ENCODE measurements at places on chromosomes 11 and 22.

DNA sequence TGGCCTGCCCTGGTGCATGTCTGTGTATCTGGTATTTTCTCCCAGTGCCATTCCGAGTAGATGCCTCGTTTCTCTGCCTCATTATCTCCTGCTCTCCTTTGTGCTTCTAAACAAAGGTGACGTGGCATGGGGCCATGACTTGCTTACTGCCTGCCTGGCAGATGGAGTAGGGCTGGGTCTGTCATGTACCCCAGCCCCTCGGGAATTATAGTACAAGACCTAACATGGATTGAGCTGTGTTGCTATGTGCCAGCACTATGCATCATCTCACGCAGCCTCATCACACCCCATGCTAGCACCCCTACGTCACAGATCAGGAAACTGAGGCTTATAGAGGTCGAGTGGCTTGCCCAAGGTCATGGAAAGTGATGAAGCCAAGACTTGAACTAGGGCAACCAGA, 88.1 kb downstream of the GALNT18 start:
- no peak for DNase-seq

- DNase-seq: no peak
Observed at GRCh38 chr11:28481616-28482480, 373.7 kb downstream of the METTL15 start.

DNA sequence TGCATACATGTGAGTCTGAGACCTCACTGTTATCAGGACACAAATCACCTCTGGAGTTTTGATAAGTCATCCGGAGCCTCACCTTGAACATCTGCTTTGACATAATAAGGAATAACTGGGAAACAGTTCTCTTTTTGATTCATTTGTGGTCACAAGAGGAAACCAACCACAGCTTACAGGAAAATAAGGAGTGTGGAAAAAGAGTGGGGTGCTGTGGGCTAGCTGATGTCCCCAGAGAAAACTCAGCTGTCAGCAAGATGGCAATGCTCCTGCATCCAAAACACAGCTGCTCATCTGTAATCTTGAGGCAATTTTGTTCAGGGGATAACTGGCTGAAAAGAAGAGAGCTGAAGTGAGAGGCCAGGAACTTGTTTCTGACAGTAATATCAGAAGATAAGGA, 416.4 kb upstream of the SYN3 start:
- no peak for DNase-seq

DNA sequence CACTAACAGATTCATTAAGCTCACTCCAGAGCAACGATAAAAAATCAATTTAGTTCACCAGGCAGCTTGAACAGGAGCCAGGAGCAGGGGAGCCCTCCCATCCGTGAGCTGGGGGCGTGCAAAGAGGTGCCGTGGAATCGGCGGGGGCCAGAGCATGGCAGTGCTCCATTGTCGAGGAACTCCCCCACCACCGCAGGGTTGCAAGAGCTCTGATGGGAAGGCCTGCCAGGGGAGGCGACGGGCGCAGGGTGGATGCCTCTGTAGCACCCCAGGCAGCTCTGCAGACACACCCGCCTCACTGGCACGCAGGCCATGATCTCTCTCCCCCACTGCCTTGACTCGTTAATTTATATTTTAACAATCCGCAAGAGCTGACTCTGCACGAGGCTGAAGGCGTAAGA, 433.2 kb downstream of the MIAT start:
- no peak for DNase-seq

DNA sequence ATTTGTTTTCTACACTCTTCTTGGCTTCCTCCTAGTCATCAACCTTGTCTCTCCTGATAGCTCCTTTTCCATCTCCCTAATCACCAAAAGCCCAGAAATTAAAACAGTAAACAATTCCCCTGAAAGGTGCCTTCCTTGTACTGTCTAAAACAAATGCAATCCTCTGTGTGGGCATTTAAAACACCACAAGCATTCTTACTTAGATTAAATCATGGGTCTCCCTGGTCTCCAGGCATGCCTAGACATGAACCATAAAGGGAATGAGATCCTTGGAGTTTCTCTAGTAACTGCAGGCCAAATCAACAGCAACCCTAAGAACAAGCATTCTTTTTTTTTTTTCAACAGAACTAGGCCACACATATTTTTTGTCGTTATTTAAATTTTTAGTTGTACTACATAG, 1.9 kb downstream of the BTG4 start:
- no peak for DNase-seq

GRCh38 chr11:112613051-112613972, 347.9 kb upstream of the NCAM1 start:
- DNase-seq: no peak

DNA sequence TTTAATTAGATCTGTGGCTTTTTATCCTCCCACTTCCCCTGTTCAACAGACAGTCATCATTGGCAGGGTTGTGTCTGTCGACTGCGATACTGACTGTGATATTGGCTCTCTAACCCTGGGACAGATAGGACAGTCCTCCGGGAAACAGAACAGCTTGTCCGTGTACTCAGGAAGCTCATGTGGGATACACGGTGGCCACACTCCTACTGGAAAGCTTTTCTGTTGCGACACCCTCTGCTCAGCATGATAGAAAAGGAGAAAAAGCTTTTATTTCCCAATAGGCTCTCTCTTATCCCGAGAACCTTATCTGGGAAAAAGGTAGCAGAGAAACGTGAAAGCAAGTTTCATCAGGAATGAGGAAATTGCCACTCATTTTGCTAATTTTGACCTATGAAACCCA, 60.4 kb upstream of the HSPA8 start:
- no peak for DNase-seq

GRCh38 chr11:2445746-2446551, 1.1 kb downstream of the KCNQ1 start:
- DNase-seq: peak; percentile 38

DNA sequence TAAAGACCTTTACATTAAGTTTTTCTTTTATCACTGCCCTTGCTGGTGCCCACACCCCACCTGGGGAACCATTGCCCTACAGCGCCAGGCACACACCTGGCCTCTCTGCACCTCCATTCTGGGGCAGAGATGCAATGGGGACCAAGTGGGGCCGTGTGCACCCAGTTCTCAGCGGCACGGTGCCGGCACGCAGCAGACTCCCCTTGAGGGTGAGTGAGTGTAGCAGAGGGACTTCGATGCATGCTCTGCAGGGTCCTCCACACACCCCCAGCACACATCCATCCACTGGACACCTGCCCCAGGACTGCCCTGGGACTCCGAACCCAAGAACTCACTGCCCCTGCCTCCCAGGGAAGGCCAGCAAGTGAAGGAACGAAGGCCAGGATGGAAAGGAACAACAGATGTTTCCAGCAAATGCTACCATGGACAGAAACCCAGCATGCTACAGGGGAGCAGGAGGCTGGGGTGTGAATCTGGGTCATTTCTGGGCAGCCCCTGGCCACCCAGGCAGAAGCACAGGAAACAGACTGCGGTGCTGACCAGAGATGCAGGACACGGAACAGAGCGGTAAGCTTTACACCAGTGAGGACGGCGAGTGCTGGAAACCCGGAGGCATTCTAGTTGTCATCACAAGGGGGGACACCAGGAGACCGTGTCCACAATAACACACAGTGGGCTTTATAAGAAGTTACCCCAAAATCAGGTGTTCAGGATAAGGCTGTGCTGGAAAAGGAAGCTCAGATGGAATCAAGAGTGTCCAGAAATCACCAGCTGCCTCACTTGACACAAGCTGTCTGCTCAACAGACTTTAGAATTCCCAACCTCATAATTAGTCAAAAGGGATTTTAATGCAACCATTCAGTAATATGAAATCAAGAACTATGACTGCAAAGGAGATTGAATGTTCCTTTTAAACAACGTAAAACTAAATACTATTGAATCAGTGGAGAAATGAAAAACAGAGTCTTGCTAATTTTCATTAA, 32.7 kb upstream of the MOB2 start:
- DNase-seq: no peak

- no peak for DNase-seq
Observed at GRCh38 chr22:24471570-24471969, 23.6 kb upstream of the UPB1 start.

GRCh38 chr11:74493791-74494630, 487 bp upstream of the LIPT2 start:
- DNase-seq: peak; percentile 9

- DNase-seq: no peak
Observed at GRCh38 chr11:1912289-1912878, 7.1 kb upstream of the TNNT3 start.

DNA sequence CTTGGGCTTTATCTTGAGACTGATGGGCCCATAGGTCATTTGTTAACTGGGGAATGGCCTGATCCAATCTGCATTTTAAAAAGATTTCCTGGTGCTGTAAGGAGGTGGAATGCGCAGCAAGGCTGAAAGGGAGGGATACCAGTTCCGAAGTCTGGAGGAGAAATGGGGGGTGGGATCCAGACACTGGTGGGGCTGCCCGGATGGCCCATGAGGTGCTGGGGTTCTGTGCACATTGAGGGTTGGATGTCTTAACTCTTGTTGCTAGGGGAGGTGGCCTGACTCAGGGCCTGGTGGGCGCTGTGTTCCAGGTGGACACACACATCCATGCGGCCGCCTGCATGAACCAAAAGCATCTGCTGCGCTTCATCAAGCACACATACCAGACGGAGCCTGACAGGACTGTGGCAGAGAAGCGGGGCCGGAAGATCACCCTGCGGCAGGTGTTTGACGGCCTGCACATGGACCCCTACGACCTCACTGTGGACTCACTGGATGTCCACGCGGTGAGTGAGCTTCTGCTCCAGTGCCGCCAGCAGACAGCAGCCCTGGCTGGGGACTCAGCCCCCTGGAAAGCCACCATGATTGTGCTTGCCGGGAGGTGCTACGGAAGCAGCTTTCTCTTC, 38.1 kb downstream of the AMPD3 start:
- DNase-seq: no peak

DNA sequence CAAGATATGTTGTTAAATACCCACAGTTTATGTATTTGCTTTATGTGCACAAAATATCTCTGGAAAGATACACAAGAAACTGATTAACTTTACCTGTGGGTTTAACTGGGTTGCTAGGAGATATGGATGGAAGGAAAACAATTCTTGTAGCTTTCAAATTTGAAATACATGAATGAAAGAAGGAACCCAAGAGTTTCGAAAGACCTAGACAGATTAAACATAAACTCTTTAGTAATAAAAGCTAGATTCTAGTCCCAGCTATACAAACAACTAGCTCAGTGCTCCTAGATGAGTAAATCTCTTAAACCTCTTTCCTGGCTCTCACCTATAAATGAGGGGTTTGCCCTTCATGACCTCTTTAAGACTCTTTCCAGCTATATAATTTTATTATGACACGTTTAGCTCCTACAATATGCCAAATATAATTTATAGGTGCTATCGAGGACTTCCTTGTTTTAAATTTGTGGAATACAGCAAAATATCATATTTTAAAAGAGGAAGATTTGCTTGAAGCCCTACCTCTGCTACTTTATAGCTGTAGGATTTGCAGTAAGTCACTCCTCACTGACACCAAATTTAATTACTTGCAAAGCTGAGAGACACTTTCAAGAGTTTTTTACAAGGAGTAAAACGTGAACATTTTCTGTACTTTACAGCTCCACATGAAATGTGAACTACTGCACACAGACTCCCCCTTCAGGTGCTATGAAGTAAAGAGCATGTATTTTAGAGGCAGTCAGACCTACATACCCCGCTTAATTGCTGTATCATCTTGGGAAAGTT, 50.7 kb downstream of the RRAS2 start:
- DNase-seq: no peak

DNA sequence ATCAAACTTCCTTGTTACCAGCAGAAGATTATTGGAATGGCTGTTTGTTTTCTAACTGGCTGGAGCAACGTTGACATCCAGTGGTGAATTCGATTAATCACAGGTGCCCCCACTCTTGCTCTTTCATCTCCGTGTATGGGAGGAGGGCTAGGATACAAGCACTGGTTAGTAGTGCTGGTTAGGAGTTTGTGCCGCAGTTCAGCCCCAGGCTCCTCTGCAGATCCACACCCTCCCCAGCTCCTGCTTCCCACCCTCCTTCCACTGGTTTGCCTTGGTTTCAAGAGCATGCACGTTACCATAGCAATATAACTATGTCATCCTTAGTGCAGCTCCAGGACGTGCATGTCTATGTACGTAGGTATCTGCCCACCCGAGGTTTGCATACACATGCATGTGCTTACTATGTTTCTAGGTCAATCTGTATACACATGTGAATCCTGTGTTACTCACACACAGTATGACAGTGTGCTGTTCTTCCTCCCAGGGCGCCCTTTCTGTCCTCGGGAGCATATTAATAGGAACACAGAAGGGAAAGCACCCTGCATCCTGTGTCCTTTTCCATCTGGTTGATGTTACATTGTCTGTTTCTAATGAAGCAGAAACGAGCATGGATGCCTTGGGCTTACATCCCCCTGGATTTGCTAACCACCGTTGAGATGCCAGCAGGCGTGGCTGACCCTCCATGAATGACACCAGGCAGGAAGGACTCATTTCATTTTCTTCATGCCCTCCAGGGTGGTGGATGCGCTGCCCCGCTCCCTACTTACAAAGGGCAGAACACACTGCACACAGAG, 539.3 kb downstream of the OPCML start:
- no peak for DNase-seq

GRCh38 chr22:36257308-36257707, 4.4 kb downstream of the APOL1 start:
- DNase-seq: no peak

DNA sequence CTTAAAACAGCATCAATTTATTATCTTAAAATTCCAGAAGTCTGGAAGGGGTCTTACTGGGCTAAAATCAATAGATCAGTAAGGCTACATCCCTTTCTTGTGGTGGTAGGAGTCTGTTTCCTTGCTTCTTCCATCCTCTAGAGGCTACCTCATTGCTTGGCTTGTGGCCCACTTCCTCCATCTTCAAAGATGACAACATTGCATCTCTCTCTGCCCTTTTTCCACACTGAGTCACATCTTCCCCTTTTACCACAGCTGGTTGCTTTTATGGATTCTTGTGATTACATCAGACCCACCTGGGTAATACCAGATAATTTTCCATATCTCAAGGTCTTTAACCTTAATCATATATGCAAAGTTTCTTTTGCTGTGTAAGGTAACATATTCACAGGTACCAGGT, 60.9 kb downstream of the GRIA4 start:
- no peak for DNase-seq

DNA sequence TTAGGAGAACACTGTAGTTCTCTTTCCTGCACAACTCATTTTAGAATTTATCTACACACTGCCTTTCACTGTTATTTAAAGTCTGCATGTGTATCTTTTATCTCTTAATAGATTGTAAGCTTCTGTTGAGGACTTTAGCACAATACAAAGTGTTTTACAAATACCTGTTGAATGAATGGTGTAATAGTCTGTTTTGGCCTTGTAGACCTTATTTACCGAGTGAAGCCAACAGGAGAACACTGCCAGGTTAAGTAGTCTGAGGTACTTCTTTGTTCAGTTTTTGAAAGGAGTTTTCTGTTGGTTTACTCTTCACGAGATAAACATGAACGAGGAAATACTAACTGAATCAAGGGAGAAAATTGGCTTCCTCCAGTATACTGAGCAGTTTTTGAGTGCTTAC, 31.0 kb downstream of the SIK2 start:
- DNase-seq: no peak
